ENCODE measurements at places on chromosomes 3 and 15.

- no peak for DNase-seq
These were observed 24.9 kb upstream of the GABRA5 start for GRCh38 chr15:26841941-26842340.

DNA sequence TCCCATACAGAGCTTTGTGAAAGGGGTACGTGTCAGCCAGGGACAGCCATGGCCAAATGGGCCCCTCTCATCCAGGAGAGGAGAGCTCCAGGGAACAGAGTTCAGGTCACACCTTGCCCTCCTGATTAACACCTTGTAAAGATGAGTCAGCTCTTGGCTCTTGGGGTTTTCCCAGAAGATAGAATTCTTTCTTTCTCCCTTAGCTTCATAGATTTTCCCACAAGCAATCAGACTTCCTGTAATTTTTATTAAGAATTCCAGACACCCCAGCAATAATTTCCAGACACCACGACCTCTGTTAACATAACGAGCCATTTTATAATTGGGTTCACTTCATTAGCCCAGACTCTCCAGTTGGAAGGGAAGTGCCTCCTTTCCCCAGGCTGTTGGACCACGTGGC, 86.4 kb downstream of the LRTM1 start:
- DNase-seq = no peak

- DNase-seq = no peak
These were observed 62.9 kb upstream of the XCR1 start for GRCh38 chr3:46090161-46090591.

DNA sequence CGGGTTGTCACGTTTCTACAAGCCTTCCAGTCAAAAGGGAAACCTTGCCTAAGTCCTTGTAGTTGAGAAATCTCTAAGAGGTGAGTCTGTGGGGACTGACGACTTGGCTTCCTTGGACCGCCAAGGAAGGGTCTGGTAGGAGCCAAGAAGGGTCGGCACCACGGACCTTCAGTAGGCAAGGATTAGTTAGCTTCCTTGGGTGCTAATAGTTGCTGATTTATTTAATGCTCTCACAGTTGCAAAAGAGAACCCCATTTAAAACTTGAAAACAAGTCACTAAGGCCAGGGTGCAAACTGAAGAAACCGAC, 361 bp upstream of the LCMT2 start:
- DNase-seq = no peak

DNA sequence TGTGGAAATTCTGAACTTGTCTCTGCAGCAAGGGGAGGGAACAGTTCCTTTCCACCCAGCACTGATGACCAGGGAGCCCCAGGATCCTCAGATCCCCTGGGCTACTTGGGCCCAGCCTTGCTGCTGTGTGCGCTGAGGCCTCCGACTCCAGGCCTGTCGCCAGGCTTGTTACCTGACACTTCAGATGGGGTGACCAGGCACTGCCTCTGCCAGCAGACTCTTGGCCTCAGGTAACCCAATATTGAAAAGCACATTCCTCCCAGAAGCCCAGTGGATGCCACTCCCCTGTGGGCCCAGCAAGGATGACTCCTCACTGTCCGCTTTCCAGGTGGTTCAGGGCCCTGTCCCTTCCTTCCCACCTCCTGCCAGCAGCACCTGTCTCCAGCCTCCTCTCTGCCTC, 3.5 kb upstream of the PLA2G4E start:
- no peak for DNase-seq

DNA sequence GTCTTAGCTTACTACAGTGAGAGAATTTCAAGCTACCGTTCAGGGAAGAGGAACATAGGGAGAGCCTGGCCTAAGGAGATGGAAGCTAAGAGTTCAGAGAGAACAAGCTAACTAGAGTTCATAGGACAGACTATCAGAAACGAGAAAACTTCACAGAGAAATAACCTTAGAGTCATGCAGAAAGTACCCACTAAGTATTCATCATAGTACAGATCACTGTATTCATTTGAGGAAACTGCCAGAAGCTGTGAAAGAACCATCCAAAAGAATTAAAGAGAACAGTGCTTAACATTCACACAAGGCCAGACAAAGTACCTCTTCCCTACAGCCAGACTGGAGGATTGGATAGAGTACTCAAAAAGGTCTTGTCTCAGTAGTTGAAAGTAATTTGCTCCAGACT, 15.2 kb upstream of the GBE1 start:
- DNase-seq = no peak

GRCh38 chr3:14122301-14122700, 2.4 kb downstream of the CHCHD4 start:
- DNase-seq = no peak

DNA sequence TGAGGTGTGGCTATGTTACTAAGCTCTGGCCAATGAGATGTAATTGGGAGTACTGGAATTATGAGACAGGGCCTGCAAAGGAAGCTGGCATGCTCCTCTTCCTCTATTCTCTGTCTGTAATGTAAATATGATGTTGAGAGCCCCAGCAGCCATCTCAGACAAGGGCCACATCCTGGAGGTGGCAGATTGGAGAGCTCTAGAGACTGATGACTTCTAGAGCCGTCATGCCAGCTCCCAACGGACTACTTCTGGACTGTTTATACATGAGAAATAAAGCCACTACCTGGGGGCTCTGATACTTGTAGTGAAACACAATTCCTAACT, 19.7 kb downstream of the PLD1 start:
- DNase-seq = no peak

GRCh38 chr3:82132210-82133069, 371.0 kb upstream of the GBE1 start:
- no peak for DNase-seq

- no peak for DNase-seq
These were observed 58.5 kb upstream of the SLC24A5 start for GRCh38 chr15:48062148-48062872.

DNA sequence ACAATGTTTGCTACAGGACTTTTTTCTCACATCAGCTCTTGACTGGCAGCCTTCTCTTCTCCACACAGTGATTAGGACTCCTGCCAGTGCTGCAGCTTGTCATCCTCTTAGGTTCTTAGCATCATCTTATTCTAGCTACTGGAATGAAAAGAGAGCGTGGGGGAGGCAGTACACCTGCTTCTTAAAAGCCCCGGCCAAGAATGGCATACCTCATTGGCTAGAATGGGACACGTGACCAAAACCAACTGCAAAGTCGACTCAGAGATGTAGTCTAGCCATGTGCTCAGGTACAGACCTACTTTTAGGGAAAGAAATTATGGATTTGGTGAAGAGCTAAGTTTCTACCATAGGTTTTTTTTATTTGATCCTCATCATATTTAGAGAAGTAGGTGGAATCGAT, 44.1 kb downstream of the RARB start:
- no peak for DNase-seq

GRCh38 chr3:23325466-23326065, 122.4 kb downstream of the UBE2E2 start:
- no peak for DNase-seq

- DNase-seq = no peak
These were observed 266.4 kb downstream of the FOXP1 start for GRCh38 chr3:71317140-71317539.

DNA sequence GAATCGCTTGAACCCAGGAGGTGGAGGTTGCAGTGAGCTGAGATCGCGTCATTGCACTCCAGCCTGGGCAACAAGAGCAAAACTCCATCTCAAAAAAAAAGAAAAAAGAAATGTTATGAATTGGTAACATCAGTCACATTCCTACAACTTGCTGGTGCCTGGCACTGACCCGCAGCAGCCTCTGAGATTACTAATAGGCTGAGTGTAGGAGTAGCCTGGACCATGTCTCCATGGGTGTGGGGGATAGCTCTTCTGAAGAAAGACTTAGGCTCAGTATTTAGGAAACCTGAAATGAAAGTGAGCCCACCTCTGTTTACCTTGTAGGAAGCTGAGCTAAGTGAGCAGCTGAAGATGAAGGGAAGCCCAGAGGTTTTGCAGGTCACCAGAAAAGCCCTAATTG, 148.3 kb downstream of the LRRC28 start:
- no peak for DNase-seq

DNA sequence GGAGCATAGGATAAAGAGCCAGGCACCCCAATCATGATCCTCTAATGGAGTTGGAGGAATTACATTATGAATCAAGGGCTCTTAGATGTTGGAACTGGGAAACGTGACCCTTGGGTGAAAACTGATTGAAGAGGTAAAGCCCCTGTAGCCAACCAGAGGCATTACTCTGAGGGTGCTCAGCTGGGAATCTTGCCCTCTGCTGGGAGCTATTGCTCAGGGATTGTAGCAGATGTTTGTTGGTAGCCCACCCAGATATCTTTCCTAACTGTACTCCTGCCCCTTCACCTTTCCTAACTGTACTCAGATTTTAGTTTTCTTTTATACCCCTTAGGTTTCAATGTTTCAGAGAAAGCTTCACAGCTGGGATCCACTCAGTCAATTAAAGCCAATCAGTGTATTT, 74.2 kb downstream of the RARB start:
- no peak for DNase-seq

GRCh38 chr3:40178012-40178594, 131.4 kb upstream of the EIF1B start:
- DNase-seq = no peak

GRCh38 chr15:79310612-79310984, 314 bp upstream of the TMED3 start:
- no peak for DNase-seq

DNA sequence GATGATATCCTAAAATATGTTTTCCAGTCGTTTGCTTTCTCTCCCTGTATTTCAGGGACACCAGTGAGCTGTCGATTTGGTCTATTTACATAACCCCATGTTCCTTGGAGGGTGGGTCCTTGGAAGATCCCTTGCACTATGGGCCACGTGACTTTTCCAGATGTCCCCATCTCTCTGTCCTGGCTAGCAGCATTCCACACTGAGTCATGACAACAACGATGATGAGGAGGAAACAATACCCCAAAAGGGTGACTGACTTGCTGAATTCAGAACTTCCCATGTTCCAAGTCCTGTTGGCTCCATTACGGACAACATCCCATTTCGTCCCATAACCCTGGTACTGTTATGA, 134.3 kb downstream of the NSMCE3 start:
- no peak for DNase-seq

GRCh38 chr3:131485119-131485518, 17.7 kb downstream of the MRPL3 start:
- no peak for DNase-seq

DNA sequence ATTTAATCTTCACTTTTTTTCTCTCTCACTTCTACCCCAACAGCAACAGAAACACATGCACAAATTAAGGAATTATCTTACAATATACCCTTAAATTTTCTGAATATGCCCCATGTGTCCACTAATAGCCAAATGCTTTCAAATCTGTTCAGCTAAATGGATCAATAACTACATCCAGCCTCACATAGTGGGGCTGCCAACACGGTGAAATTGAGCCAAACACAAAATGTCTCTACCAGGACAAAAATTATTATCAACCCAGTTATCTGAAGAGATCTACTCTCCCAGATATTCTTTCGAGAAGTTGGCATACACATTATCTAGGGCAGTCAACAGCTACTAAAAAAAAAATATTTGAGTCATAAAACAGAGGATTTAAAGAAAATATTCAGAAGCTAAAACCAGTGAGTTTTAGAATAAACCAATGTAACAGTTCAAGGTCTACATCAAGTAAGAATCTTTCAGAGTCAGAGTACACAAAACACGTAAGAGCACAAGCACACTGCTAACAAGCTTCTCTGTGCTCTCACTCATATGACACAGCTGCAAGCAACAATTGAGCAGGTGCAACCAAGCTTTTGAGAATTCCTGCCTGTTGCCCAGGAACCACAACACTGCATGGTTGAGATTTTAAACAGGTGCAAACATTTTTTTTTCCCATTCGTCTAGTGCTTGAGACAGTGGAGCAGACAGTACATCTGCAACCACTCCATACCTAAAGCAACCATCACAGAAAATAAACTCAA, 247.7 kb downstream of the ZBTB20 start:
- no peak for DNase-seq

DNA sequence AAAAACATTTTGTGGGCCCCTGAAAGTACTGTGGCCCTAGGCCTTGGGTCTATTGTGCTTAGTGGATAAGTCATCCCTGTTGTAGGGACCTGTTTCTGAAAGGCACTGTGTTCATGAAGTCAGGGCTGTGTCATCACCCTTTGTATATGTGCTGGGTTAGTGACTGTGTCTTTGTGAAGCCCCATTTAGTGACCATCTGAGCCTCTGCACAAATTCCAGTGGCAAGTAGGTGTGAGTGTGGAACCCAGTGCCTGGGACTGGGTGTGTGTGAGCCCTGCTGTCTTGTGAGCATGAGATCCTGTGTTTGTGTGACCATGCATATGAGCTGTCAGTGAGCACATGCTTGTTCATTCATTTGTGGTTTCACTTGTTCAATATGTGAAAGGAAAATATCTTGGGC, 1.2 kb upstream of the HYAL1 start:
- no peak for DNase-seq

- no peak for DNase-seq
These were observed 248.3 kb downstream of the SLCO3A1 start for GRCh38 chr15:92101708-92102394.

GRCh38 chr3:14340960-14341708, 61.3 kb upstream of the SLC6A6 start:
- no peak for DNase-seq

- DNase-seq = no peak
These were observed 9.3 kb upstream of the P3H2 start for GRCh38 chr3:190130037-190130436.
